ENCODE measurements at places on chromosomes 7 and 10. TPM values are rescaled to one million over a fixed set of nuclear protein-coding genes. Genes with fewer than 3 reads are reported as not detected.
A peak's percentile ranks its signal among the peaks of the same experiment; 100 is the strongest.

The AKR1E2 gene
- 3.1 TPM for total RNA-seq

The HOXA13 gene
- not detected for total RNA-seq

DNA sequence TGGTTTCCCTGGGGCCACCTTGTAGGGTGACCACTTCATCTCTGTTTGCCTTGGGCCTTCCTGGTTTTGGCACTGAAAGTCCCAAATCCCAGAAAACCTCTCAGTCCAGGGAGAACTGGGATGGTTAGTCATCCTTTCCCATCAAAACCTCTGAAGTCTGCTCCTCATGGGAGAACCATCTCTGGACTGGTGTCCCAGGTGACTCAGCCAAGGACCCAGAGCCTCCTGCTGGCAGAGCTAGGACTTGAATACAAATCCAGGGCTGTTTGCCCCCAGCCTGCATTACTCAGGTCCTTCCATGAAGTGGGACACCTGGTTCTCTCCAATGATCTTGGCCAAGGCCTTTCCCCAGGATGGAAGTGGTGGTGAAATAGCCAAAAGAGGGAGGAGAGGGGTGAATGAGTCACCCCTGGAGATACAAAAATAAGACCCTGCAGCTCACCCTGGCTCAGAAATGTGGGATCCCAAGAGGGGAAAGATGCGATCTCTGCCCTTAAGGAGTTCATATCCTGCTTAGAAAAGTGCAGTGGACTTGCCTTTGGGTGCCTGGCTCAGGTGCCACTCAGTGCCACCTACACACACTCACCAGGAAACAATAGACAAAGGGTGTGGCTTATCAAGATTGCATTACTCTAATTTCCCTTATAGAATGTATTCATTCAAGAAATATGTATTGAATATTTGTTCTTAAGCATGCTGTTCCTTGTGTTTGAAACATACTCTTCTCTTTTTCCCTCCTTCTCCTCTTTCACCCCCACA is 22.0 kb downstream of the ADRA2A start:
- no peak for DNase-seq

DNA sequence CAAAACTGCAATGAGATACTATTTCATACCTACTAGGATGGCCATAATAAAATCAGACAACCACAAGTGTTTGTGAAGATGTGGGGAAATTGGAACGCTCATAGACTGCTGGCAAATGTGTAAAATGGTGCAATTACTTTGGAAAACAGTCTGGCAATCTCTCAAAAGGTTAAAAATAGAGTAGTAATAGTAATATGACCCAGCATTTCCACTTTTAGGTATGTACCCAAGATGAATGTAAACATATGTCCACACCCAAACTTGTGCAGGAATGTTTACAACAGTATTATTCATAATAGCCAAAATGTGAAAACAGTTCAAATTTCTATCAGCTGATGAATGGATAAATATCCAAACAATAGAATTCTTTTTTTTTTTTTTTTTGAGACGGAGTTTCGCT is 731.6 kb upstream of the ANKRD30A start:
- DNase-seq: no peak

- DNase-seq: peak; percentile 51
Observed at GRCh38 chr7:149286811-149287400, 24.9 kb downstream of the ZNF783 start.

- peak; percentile 34 for DNase-seq
Observed at GRCh38 chr7:128190051-128190647, 50.9 kb upstream of the LEP start.

- no peak for DNase-seq
Observed at GRCh38 chr10:127945341-127945758, 38.4 kb downstream of the PTPRE start.

The GJD4 gene
- not detected for total RNA-seq

The AMZ1 gene
- 0.40 TPM for total RNA-seq

The DTX2 gene
- total RNA-seq: 43.8 TPM

- no peak for DNase-seq
Observed at GRCh38 chr10:86130737-86131475, 235.7 kb downstream of the GRID1 start.

GRCh38 chr7:104878577-104878976 is 135.4 kb upstream of the KMT2E start:
- DNase-seq: no peak

DNA sequence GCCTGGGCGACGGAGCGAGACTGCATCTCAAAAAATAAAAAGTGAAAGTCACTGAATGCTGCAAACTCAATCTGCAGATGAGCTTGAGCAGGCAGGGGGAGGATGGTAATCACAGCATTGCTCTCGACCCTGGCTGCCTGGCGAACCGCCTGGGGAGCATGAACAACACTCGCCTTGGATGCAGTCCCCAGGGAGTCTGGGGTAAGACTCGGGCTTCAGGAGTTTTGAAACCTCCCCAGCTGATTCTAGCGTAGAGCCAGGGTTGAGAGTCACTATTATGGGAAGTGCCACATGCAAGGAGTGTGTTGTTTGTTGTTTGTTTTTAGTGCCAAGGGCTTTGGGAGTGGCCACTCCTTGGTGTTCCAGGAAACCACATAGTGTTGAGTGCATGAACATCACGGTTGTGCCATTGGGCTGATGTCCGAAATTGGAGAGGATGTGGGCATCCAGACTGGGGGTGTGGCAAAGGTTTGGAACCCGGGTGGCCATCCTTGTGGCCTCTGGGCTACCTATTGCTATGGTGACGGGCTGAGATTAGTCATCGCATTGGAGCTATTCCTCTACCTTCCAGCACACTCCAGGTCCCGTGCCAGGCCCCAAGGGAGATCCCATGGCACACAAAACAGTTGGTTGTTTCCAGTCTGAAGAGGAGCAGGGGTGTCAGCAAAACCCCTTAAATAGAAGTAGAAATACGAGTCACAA is 92.6 kb downstream of the RGS10 start:
- no peak for DNase-seq

The SEC24C gene
- total RNA-seq: 84.5 TPM

DNA sequence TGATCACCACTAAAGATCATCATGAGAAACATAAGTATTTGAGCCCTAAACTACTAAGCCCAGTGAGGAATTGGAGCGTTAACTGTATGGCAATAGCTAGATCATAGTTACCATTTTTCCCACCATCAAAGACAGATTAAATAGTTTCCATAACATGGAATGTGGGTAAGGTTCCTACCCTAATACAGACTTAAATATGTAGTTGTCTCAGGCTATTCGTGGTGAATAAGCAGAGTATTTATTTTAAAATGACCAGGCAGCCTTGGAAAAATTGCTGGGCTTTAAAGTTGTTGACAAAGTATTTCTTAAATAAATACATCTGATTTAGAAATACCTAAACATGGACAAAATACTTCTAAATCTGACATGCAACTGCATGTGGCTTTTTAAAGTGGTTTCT is 106.8 kb downstream of the NT5C2 start:
- no peak for DNase-seq

The MYO1G gene
- 567 TPM for total RNA-seq

- DNase-seq: no peak
Observed at GRCh38 chr7:143222782-143223181, 945 bp downstream of the TAS2R40 start.

DNA sequence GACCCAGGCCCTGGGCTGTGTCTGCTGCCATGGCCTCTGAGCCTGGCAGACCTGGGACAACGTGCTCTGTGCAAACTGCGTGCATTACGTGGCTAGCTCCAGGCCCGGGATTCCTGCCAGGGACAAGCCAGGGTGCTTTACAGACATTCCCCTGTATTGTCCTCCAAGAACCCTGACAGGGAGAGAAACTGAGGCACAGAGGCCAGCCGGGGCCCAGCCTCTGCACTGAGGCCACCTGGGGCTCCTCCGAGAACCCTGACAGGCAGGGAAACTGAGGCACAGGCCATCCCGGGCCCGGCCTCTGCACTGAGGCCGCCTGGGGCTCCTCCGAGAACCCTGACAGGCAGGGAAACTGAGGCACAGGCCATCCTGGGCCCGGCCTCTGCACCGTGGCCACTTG is 64.9 kb downstream of the CFAP46 start:
- DNase-seq: no peak

- no peak for DNase-seq
Observed at GRCh38 chr10:110048781-110049180, 41.0 kb downstream of the ADD3 start.

The SPOCK2 gene
- 51.9 TPM for total RNA-seq

The IFIT1B gene
- 0.29 TPM for total RNA-seq

- no peak for DNase-seq
Observed at GRCh38 chr10:117464176-117464575, 78.4 kb upstream of the EMX2 start.

GRCh38 chr10:484925-485661 is 204.4 kb downstream of the DIP2C start:
- peak; percentile 61 for DNase-seq

The SUV39H2 gene
- 33.4 TPM for total RNA-seq

- no peak for DNase-seq
Observed at GRCh38 chr10:75108684-75109458, 2.6 kb upstream of the SAMD8 start.

DNA sequence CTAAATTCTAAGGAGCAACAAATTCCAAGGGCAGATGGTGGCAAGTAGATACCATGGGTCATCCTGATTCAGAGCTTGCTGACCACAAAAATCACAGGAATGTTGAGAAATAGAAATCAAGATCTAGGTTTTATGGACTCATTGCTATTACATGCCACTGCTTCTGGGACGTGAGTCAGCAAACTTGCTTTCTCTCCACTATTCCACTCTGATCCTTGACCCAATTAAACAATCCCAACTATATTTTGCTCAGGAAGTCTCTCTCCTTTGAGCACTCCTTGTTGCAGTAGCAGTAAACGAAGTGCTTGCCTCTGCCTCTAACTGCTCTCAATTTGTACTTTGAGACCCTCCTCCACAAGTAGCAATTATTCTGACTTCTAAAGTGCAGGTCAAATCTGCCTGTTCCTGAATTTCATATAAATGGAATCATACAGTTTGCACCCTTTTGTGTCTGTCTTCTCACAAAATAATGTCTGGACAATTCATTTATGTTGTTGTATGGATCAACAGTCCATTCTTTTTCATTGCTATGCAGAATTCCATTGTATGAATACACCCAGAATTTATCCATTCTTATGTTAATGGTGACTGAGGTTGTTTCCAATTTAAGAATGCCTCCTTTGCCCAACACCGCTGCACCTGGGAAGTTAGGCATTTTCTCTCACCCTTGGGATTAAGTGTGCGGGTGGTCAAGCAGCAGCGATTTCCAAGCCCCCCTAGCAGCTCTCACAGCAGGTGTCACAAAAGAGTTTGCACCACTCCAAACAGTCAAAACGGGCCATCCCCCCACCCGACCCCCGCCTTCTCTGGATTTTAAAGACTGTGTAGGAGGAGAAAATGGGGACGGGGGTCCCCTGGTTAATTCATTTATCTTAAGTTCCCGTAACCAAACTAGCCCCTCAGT is 35.9 kb downstream of the ACSM6 start:
- no peak for DNase-seq

- DNase-seq: no peak
Observed at GRCh38 chr7:74093671-74094223, 10.1 kb downstream of the LIMK1 start.

DNA sequence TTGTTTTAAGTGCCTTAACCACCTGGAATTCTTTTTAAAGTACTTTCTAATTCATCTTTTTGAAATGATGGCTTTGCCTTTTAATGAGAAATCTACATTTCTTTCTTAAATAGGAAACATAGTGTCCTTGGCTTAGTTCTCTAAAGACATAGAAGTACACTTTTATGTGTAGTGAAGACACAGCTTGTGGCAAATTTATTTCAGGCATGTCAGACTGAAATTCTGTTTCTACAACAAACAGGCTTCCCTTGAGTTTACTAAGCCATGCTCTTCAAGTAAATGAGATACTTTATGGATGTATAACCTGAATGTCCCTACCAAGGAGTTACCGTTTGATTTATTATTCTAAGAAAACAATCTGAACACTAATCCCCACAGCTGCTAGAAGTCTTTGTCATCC is 136.9 kb upstream of the MAGI2 start:
- no peak for DNase-seq

GRCh38 chr10:22931948-22932347 is 4.1 kb downstream of the ARMC3 start:
- DNase-seq: no peak
